ENCODE measurements at places on chromosomes 11 and 22. TPM values are rescaled to one million over a fixed set of nuclear protein-coding genes. Genes with fewer than 3 reads are reported as not detected.

The SLC5A4 gene
- not detected for total RNA-seq

DNA sequence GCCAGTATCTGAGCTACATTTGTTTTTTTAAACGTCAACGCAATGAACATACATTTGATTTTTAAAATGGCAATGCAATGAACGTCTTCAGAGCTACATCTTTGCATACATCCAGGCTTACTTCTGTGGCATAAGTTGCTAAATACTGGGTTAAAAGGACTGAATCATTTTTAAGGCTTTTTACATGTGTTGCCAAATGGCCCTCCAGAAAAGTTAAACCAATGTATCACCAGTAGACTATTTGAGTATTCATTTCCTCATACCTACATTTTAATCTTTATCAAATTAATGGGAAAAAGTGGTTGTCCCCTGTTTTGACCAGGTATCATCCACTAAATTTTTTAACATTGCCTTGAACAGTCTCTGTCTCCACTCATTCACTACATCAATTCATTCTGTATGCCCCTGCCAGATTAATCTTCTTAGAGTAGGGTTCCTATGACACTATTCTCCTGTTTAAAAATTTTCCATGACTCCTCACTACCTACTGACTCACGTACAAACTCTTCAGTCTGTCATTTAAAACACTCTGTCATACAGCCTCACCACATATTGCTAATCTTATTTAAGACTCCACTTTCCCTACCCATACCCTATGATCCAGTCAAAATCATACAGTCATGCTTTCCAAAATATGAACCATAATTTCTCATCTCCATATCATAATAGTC is 12.4 kb upstream of the PRRG4 start:
- peak; percentile 72 for DNase-seq

- no peak for DNase-seq
These were observed 68.3 kb upstream of the CLDN5 start for GRCh38 chr22:19592464-19592863.

GRCh38 chr11:36425561-36426081 is 84.5 kb downstream of the TRAF6 start:
- peak; percentile 46 for DNase-seq

The ZC3H7B gene
- 19.2 TPM for total RNA-seq

- DNase-seq: no peak
These were observed 164.4 kb downstream of the TEAD1 start for GRCh38 chr11:12838463-12839123.

The GATD1 gene
- 25.6 TPM for total RNA-seq

The SERPING1 gene
- total RNA-seq: 17.0 TPM

DNA sequence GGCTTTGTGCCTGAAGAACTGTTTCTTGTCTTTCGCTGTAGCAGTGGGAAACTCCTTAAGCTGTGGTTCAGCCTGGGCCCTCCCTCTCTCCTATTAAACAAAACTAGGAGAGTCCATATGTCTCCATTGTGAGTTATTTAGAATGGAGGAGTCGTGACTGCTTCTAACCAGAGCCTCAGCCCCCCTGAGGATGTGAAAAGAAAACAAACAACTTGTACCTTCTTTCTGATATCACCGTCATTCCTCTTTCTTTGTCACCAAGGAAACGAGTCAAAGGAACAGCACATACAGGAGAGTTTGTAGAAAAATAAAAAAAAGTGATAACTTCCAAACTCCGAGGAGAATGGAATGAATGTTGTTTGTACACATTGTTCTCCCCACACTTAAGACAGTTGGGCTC is 11.6 kb upstream of the EXT2 start:
- no peak for DNase-seq

- no peak for DNase-seq
These were observed 186.5 kb downstream of the DYNC2H1 start for GRCh38 chr11:103295704-103296103.

GRCh38 chr22:19982991-19983578 is 33.5 kb downstream of the ARVCF start:
- no peak for DNase-seq

The TRIOBP gene
- total RNA-seq: 68.1 TPM

The CYTH4 gene
- total RNA-seq: 0.25 TPM

The ZBED5 gene
- total RNA-seq: 43.9 TPM

The SLC6A5 gene
- not detected for total RNA-seq

DNA sequence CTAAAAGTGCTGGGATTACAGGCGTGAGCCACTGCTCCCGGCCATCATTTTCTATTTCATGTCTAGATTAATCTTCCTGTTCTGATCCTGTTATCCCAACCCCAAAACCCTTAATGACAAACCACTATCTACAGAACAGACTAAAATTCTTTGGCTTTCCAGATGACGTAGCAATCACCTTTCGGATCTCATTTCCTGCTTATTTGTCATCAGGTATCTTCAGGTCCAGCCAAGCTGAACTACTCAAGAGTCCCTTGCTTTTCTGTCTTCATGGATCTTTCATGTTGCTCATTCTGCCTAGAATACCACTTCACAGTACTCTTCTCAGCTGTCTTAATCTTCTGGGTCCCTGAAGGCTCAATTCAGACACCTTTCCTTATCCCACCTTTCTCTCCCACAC is 27.4 kb upstream of the IPO7 start:
- peak; percentile 8 for DNase-seq

The RASL10A gene
- total RNA-seq: not detected

DNA sequence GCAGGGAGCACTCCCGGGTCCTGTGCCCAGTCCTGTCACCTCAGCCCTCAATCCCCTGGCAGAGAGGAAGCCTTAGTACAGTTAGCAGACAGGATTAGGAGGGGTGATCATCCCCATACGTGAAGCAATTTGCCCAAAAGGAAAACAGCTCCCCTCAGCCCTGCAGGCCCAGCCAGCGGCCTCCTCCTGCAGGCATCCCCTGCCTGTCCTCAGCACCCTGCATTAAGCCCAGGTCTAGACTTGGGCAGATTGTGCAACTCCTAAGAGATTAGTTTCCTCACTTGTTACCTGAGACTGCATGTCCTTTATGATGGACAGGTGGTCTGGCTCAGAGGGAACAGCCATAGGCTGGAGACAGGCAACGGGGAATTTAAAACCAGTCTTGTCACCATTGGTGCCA is 95.5 kb upstream of the TMEM45B start:
- no peak for DNase-seq

The P2RY2 gene
- total RNA-seq: 0.84 TPM

The TBX10 gene
- total RNA-seq: not detected

- DNase-seq: peak; percentile 3
These were observed 746.1 kb upstream of the LRRC4C start for GRCh38 chr11:42205518-42205917.

- DNase-seq: peak; percentile 98
These were observed 14.6 kb downstream of the DKK3 start for GRCh38 chr11:11993839-11994238.

DNA sequence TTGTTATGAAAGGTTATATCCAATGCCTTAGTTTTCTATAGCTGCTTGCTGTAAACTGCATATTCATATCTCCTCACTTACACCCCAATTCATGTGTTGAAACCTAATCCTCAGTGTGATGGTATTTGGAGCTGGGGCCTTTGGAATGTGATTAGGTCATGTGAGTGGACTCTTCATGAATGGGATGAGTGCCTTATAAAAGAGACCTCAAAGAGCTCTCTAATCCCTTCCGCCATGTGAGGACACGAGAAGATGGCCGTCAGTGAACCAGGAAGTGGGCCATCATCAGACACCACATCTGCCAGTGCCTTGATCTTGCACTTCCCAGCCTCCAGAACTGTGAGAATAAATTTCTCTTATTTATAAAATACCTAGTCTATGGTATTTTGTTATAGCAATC is 79.3 kb downstream of the CYP2R1 start:
- no peak for DNase-seq

DNA sequence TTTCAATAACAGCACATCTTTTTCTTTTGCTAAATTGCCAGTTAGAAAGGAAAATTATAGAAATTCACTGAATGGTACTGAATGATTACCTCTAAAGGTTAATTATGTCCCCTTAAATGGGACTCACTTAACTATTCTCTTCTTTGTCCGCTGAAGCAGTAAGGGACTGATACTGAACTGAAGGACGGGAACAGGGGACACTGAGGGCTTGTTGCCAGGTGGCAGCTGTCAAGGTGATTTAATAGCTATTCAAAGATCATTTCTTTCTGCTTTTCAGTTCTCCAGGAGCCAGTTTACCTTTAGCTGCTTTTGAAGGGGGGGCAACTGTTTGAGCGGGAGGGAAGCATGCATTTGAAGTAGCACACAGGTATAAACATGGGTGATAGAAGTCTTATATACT is 325.4 kb upstream of the CCDC90B start:
- DNase-seq: no peak

The POU2AF1 gene
- not detected for total RNA-seq

GRCh38 chr11:78011301-78011700 is 11.8 kb downstream of the KCTD14 start:
- no peak for DNase-seq

GRCh38 chr11:131042041-131042390 is 125.7 kb upstream of the SNX19 start:
- no peak for DNase-seq

DNA sequence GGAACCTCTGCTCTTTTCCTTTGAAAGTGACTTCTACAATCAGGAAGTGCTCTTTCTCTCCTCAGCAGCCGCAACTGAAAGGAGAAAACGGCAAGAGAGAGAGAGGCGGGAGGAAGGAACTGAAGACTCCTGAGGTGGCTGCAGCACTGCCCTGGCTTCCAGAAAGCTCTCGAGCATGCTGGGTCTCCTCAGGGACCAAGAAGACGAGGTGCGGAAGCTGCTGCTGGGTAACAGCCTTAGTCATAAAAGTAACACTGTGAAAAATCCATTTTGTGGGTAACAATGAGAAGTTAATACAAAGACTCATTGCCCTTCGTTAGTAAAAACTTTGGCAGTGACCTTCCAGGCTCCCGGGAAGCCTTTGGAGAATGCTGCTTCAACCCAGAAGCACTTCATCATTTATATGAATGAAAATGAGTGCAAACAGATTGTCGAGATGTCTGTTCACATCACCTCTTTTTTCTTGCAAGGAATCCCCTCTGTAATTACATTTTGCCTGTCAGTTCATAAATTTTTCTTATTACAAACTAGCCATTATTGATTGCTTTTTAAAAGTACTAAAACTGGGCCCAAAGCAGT is 473.4 kb downstream of the SOX6 start:
- DNase-seq: no peak

- peak; percentile 83 for DNase-seq
These were observed 4.9 kb downstream of the CHRM4 start for GRCh38 chr11:46386674-46387073.

DNA sequence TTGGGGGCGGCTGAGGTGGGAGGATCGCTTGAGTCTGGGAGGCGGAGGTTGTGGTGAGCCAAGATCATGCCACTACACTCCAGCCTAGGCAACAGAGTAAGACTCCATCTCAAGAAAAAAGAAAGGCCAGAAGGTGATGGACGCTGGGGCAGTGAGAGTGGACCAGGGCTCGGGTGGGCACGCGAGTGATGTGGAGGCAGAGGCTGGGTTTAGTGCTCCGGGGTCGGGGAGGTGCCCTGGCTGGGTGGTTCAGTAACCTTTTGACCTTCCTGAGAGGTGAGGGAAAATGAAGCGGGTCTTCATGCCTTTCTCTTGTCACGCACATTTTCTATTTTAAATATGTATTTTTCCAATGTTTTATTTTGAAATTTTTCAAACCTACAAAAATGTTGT is 45.1 kb downstream of the ST14 start:
- DNase-seq: no peak

The LDHAL6A gene
- total RNA-seq: not detected
